ENCODE measurements at places on chromosomes 11 and 22.

- no peak for DNase-seq
These were observed 73.2 kb upstream of the CLDN5 start for GRCh38 chr22:19597399-19597735.

DNA sequence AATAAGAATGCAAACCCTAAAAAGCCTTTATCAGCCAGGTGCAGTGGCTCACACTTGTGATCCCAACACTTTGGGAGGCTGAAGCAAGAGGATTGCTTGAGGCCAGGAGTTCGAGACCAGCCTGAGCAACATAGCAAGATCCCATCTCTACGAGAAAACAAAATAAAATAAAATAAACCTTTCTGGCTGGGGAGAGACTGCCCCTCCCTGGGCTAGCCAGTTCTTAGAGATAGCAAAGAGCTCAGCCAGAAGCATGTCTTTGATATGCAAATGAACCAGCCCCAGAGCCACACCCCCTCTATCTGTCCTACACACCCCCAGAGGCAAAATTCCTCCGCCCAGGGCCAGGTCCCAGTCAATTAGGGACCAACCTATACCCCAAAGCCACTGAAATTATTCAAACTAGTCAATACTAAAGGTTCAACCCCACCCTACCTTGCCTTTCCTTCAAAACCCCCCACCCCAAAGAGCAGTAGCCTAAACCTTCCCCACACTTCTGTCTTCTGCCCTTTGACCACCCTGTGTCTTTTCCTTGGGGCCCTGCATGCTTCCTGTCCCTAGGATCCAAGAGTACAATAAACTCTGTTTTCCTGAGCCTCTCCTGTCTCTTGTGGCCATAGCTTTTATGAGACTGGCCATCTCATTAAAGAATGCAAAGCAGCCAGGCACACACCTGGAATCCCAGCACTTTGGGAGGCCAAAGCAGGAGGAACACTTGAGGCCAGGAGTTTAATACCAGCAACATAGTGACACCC lies 37.3 kb upstream of the CXCR5 start:
- no peak for DNase-seq

- no peak for DNase-seq
These were observed 23.5 kb downstream of the DRICH1 start for GRCh38 chr22:23608583-23608982.

GRCh38 chr11:68528630-68529029 lies 68.1 kb downstream of the PPP6R3 start:
- no peak for DNase-seq

DNA sequence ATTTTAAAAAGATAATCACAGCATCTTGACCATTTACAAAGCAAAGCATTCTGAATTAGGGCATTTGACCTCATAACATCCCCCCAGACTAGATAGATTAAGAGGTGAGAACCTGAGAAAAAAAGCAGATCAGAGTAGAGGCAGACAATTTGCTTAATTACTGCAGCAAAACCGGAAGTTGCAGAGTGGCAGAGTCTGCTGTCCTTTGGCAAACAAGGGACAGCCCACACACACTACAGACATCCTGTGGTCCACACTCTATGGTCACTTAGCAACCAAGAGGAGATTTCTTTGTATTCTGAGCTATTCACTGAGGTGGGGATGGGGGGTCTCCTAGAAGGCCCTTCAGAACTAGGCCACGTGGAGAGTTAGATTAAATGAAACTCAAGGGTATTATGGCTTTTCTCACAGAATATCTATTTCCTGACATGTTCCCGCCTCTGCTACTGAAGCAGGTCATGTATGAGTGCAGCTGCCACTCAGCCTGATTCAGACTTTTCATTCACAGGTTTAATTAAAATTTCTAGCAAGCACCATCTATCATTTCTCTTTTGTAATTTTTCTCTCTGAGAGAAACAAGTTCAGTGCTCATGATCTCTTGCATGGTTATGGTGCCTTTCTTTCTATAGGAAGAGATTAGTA lies 48.5 kb downstream of the SVIP start:
- DNase-seq, result no peak

DNA sequence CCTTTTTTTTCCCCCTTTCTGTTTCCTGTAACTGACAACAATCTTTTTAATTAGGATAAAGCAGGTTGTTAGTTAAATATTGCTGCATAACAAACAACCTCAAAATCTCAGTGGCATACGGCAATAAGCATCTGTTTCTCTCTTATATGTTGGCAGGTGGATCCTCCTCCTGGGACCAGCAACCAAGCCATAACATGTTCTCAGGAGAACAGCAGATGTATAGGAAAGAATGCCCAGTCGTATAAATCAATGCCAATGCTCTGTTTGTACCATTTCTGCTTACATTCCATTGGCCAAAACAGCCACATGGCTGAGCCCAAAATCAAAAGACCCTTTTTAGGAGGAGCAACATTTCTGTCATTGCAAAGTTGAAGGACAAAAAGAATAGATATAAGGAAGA lies 445.7 kb downstream of the AASDHPPT start:
- no peak for DNase-seq

- DNase-seq, result no peak
These were observed 15.8 kb downstream of the DGKZ start for GRCh38 chr11:46363031-46363407.

DNA sequence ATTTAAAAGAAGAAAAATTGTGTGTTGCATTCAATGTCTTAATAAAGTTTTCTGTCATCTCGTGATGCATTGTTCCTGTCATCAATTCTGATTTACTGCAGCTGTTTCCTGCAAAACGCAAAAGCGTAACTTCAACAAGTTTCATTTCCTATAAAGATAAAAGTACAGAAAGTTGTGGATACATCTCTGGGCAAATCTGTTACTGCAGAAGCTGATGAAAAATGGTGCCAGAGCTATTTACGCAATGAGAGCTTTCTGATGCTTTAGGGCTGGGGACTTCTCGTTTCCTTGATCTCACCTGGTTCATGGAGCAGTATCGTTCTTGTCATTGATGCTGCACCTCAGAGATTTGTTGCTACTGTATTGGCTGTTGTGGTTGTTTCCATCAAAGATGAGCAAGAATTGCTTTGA lies 15.5 kb upstream of the MS4A12 start:
- no peak for DNase-seq

DNA sequence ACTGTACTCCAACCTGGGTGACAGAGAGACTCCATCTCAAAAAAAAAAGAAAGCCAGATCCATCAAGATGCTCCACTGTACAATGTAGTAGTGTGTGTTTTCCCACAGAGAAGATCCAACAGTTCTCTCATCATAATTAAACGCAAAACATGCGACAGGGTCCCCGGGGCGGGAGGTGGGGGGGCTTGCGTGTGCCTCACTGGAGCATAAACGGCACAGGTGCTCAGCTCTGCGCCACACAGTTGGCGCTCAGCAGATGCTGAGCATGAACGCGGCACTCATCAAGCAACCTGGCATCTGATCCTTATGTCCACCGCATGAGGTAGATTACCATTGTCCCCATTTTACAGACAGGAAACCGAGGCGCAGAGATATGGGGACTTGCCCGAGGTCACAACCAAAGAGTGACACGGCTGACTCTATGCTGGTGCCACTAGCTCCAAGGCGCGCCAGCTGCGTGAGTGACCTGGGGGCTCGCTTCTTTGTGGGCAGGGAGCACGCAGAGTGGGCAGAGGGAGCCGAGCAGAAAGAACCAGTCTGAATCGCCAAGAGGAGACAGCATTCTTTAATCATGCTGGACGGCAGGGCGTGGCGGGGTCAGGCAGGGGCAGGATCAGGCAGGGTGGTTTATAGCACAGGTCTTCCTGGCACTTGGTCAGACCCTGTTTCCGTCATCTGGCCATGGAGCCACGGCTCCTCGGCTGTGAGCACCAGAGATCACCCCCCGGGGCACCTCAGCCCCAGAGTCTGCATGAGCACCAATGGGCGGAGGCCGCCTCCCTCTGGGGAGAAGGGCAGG lies 8.2 kb downstream of the C1QTNF6 start:
- DNase-seq, result no peak

DNA sequence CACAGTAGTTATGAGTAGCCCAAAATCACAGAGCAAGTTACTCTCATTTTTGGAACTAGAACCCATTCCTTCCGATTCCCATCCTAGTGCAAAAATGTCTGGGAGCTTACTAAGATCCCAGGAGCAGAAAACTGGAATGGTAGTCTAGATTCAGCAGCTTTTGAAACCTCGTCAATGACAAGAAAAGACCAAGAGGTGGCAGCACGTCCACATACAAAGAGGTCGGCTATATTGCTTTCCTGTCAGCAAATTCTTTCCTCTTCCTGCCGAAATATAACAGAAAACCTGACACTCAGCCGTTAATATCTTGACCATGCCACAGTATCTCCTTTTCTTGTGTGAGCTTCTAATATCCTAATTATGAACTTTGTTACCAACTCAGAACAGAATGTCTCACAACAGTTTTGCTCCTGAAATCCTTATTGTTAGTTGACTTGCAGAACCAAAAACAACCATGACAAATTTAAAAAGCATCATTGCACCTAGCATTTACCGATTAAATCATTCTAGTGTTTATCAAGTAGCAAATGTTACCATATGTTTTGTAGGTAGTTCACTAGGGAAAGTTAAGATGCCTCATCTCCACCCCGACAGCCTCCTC lies 92.8 kb upstream of the OR9G4 start:
- no peak for DNase-seq

DNA sequence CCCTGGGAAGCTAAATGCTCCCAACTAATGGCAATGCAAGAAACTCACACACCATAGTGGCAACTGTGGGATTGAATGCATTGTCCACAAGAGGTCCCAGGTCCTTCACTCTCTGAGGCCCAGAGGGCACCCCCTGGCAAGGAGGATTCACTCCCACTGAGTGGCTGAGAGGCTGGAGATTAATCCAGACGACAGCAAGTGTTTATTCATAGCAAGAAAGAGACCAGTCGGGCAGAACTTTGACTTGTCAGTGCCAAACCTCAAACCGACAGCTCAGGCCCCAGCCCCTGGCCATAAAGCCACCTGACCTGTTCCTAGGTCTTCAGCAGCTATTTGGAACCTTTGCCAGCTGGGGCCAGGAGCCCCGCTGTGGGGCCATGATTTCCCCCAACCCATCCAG lies 54.5 kb upstream of the MPEG1 start:
- no peak for DNase-seq

GRCh38 chr11:100681064-100681502 lies 6.0 kb upstream of the ARHGAP42 start:
- no peak for DNase-seq

DNA sequence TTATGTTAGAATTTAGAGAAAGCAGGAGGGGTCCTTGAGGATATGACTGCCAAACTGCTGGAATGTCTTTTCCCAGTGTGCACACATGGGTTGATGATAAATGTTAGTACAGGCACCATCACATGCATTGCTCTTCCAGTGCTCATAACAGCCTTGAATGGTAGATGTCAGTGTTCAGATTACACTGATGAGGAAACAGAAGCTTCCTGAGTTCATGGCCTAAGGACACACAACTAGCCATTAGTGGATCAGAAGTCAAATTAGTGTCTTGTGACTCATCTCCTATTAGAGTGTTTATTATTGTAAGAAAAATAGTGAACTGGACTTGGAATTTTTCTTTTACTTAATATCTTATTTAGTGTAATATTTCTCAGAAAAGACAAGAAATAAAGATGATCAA lies 241.5 kb downstream of the DDX10 start:
- no peak for DNase-seq

- DNase-seq, result no peak
These were observed 92.9 kb downstream of the PRR5L start for GRCh38 chr11:36388951-36389350.

DNA sequence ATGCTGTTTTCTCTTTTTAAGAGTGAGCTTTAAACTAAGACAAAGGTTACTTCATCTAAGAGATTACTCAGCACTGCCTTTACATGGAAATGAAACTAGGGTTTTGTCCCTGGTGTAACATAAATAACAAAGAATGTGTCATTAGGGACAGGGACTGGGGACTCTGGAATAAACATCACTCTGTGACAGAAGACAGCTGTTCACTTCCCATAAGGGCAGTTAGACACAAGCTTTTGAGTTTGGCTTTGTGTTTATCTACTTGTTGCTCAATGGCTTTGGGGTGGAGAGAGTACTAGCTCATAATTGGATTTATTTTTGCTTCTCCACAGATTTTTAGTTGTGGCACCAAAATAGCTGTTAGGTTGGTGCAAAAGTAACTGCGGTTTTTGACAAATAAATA lies 154.5 kb downstream of the OR4C45 start:
- no peak for DNase-seq

DNA sequence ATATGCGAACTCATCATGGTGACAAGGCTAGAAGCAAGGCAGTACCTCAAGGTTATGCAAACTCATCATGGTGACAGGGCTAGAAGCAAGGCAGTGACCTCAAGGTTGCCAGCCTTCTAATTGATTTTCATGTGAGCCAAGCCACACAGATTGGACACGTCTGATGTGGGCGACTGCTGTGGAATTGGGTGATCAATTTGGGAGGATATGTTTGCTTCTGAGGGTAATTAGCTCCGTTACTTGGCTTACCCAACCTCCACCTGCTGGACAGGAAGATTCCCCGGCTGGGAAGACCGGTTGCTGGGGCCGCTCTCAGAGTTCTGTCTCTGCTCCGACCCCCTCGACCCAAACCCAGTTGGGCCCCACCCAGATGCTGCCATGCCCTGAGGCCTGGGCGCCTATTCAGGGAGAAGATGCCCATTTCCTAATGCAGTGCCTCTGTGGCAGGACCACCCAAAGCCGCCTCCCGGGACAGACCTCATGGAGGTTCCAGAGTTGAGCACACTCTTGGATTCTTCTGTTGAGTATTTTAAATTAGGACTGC lies 69.9 kb upstream of the SHANK2 start:
- no peak for DNase-seq

DNA sequence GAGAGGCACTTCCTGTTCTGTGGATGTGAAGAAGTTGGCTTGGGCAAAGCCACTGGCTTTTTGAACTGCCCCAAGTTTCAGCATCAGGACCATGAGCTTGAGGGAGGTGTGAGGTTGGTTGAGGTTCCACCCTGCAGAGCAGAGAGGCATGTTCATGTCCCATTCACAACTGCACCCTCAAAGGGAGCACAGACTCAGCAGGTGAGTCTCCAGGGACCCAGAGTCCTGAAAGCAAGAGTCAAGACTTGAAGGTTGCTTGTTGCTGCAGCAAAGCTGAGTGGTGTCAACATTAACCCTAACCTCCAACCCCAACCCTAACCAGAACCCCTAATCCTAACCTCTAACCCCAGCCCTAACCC lies 556.3 kb downstream of the BRD1 start:
- DNase-seq, result no peak

DNA sequence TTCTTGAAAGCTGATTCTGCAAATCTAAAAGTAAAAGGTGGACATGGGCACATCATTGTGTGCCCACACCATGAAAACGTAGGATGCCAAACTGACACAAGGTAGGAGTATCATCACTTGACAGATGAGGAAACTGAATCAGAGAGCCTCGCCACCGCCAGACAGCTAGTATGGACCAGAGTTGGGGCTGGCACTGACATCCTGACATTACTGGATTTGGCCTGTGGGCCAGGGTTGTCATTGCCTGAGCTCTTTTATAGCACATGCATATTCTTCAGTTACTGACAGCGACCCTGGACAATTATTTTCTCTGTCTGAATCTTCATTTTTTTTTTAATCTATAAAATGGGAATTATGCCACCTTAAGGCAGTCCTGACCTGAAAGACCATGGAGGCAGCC lies 16.5 kb downstream of the USP35 start:
- no peak for DNase-seq

- DNase-seq, result no peak
These were observed 87.7 kb upstream of the BARX2 start for GRCh38 chr11:129287920-129288319.
